MG63 (cell line): ENCODE measurements at places on chromosomes 11 and 22.

- no peak for DNase-seq
Measured at GRCh38 chr22:50502628-50503474, 4.7 kb downstream of the LMF2 start.

DNA sequence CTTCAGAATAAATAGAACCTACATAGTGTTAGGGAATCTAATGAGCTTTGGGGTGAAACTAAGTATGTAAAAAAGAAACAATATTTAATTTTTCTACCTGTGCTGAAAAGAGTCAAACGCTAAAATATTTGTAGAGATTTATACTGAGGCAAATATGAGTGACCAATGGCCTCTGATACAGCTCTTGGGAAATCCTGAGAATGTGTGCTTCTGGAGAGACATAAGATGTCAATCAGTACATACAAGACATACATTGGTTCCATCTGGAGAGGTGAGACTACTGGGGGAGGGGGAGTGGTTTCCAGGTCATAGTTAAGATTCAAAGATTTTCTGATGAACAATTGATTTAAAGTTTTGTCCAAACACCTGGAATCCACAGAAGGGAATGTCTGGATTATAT, 970 bp downstream of the ASRGL1 start:
- no peak for DNase-seq

- no peak for DNase-seq
Measured at GRCh38 chr11:35746356-35747153, 84.0 kb downstream of the TRIM44 start.

GRCh38 chr22:27947448-27947847, 28.4 kb upstream of the PITPNB start:
- no peak for DNase-seq

DNA sequence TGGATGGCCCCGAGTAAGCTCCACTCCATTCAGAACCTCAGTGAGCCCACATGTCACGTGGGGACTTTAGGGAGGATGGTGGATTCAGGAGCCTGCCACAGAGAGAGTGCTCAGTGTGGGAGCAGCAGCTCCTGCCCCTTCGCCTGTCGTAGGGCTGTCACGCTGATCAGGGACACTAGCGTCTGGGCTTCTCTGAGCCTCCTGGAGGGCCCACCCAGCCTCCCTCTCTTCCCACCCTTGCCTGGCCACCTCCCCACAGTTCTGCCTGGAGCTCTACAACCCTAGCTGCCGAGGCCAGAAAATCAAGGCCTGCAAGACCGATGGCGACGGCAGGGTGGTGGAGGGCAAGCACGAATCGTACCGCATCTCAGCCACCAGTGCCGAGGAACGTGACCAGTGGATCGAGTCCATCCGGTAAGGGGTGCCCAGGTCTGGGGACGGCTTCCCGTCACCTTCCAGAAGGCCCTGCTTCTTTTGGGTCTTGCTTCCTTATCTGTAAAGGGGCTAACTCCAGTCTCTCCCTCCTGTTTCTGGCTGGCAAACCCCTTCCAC, 29.5 kb downstream of the CYTH4 start:
- DNase-seq, result no peak
